ENCODE measurements at places on chromosomes 6 and 20. TPM values are rescaled to one million over a fixed set of nuclear protein-coding genes. Genes with fewer than 3 reads are reported as not detected.

POLR1C gene
- 19.9 TPM for total RNA-seq

GRCh38 chr20:51768759-51769517, 748 bp upstream of the ATP9A start:
- H3K36me3 ChIP-seq, result no peaks in the 10 kb centered on the region
- DNase-seq, result no peak
- no peak overlapping the region for H3K27ac ChIP-seq
- H3K4me3 ChIP-seq, result no peak overlapping the region

DNA sequence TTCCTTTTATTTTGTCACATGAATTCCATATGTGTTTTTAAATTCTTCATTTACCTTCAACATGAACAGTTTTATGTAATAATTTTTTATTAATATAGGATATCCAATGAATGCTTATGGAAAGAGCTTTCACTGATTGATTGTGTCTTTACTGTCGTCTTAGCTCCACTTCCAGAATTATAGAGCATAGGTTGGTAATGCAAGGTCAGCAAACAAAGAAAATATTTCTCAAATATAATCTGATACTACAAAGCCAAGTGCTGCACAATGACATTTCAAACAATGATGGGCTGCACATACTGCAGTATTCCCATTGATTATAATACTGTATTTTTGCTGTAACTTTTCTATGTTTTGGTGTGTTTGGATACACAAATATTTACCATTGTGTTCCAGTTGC, 275.7 kb upstream of the RSPO3 start:
- H3K4me3 ChIP-seq, result no peak overlapping the region
- H3K27ac ChIP-seq, result no peak overlapping the region
- no peak for DNase-seq
- H3K4me1 ChIP-seq, result no peaks in the 10 kb centered on the region
- H3K36me3 ChIP-seq, result no peaks in the 10 kb centered on the region

DNA sequence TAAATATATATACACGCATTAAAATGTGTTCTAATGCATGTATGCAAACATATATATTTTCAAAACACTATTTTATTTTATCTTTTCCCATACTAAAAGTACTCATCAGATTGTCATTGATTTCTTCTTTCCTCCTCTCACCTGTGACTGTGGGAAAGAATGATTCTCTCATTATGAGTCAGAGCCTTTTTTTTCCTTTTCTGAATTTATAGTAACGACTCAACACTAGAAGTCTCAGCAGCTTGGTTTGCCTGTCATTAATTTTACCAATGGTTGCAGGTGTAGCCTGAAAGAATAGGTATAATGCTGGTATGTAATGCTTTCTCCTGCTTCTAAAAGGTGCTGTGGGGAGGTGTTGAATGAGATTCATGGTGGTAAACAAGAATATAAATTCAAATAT, 328.7 kb downstream of the UTRN start:
- no peaks in the 10 kb centered on the region for H3K4me1 ChIP-seq
- DNase-seq, result no peak
- H3K27ac ChIP-seq, result no peak overlapping the region
- H3K27me3 ChIP-seq, result no peaks in the 10 kb centered on the region

DNA sequence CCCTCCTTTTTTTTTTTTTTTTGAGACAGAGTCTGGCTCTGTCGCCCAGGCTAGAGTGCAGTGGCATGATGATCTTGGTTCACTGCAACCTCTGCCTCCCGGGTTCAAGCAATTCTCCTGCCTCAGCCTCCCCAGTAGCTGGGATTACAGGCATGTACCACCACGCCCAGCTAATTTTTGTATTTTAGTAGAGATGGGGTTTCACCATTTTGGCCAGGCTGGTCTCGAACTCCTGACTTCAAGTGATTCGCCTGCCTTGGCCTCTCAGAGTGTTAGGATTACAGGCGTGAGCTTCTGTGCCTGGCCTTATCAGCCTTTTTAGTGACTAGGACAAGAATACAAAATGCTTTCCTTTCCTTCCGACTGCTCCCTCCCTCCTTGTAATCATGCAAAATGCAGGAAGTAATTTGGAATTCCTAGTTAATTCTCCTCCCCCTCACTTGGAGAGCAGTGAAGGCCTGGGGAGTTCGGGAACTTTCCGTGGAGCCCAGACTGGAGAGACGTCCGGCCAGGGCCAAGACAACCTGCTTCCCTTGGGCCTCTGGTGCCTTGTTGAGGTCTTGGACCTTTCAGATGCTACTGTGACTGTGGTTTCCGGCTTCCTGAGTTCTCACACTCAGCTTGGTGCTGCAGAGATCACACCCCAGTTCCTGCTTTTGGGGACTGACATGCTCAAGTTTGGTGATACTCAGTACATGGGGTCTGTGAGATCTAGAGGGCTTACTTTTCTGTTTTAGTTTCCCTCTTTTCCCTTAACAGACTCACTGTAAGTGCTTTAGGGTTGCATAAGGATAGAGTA, 3.9 kb upstream of the PHF20 start:
- peak; percentile 67 for DNase-seq
- no peaks in the 10 kb centered on the region for H3K36me3 ChIP-seq
- H3K27ac ChIP-seq, result peak overlapping the region; percentile 93

GRCh38 chr6:2460216-2460745, 214.9 kb upstream of the GMDS start:
- no peaks in the 10 kb centered on the region for H3K4me1 ChIP-seq
- DNase-seq, result no peak
- no peaks in the 10 kb centered on the region for H3K27me3 ChIP-seq

DNA sequence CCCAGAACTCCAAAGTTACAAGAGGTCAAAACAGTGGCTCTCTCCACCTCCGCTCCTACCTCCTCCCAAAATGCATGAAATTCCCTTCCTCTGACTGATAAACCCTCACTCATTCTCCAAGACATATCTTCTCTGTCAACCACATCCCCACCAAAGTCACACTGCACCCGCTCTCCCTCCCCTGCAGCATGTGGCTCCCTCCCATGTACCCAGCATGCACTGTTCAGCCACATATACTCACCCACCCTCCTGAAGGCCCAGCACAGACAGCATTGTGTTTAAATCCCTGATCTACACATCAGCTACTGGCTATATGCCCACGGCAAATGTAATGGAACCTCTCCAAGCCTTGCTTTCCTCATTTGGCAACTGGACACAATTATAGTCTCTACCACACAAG, 5.5 kb upstream of the POU5F1 start:
- no peaks in the 10 kb centered on the region for H3K27me3 ChIP-seq
- DNase-seq, result no peak
- H3K4me1 ChIP-seq, result no peaks in the 10 kb centered on the region
- H3K36me3 ChIP-seq, result no peaks in the 10 kb centered on the region
- H3K4me3 ChIP-seq, result no peak overlapping the region

DNA sequence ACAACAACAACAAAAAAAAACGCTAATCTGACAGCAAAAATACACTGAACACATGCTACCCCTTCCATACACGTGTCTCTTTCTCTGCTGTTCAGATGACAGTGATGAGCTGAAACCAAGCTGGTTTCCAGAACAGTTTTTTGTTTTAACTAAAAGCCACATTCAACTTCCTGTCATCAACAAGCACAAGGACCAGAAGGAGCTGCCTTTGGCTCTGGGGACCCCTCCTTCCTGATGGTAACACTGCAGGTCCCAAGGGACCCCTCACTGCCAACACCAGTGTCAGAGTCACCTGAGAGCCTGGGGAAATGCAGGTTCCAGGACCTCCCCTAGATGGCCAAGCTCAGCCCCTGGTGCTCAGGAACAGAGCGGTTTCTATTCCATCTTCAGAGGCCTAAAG, 6.0 kb downstream of the CST7 start:
- H3K4me1 ChIP-seq, result no peaks in the 10 kb centered on the region
- peak; percentile 28 for DNase-seq
- H3K36me3 ChIP-seq, result no peaks in the 10 kb centered on the region
- H3K27ac ChIP-seq, result no peak overlapping the region

DNA sequence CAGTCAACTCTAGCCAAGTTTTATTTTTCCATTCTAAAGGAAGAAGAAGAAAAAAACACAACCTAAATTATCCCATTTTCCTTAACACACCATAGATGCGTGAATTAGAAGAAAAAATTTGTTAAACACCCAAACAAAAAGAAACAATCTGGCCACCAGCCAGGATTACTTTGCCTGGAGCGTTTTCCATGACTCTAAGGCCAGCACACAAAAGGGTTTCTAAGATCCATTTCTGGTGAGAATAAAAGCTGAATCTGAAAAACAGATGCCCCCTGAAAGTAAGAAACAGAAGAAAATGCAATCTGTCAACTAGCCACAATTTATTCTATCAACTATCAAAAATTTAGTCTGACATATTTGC, 267.2 kb upstream of the SULF2 start:
- no peaks in the 10 kb centered on the region for H3K27me3 ChIP-seq
- no peaks in the 10 kb centered on the region for H3K4me1 ChIP-seq
- DNase-seq, result no peak
- no peak overlapping the region for H3K4me3 ChIP-seq
- no peak overlapping the region for H3K27ac ChIP-seq
- H3K36me3 ChIP-seq, result no peaks in the 10 kb centered on the region

DNA sequence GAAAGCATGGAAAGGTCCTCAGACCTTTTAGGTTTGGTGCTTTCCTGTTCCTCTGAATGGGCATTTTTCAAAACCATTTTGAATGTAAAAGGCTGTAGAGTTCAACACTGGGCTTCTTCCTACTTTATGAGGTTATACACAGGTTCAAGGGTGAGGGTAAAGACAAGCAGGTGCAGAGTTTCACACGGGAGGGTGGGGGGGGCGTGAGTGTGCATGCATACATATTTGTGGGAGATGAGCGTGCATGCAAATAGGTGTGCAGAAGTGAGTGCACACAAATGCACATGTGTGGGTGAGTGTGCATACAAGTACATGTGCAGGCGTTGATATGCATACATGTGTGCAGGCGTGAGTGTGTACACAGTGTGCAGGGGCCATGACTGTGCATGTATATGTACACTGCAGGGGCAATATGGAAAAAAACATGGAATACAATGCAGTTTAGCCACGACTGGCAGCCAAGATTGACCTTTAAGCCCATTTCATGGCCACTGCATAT, 183.1 kb downstream of the GMPR start:
- H3K4me1 ChIP-seq, result peaks cover 30% of the 10 kb centered on the region
- H3K4me3 ChIP-seq, result peak overlapping the region; percentile 36
- DNase-seq, result no peak
- H3K27ac ChIP-seq, result peak overlapping the region; percentile 17

LPA gene
- total RNA-seq, result 0.57 TPM

- DNase-seq, result no peak
- no peak overlapping the region for H3K4me3 ChIP-seq
- H3K36me3 ChIP-seq, result no peaks in the 10 kb centered on the region
- no peak overlapping the region for H3K27ac ChIP-seq
- peaks cover 3% of the 10 kb centered on the region for H3K4me1 ChIP-seq
Observed at GRCh38 chr6:157054531-157054979, 268.8 kb downstream of the TMEM242 start.

- H3K36me3 ChIP-seq, result no peaks in the 10 kb centered on the region
- H3K27ac ChIP-seq, result no peak overlapping the region
- no peaks in the 10 kb centered on the region for H3K27me3 ChIP-seq
- H3K4me3 ChIP-seq, result no peak overlapping the region
- DNase-seq, result no peak
Observed at GRCh38 chr6:352896-353470, 38.6 kb upstream of the IRF4 start.

GRCh38 chr6:130240232-130240631, 17.5 kb upstream of the SAMD3 start:
- no peak for DNase-seq
- no peaks in the 10 kb centered on the region for H3K27me3 ChIP-seq
- H3K4me1 ChIP-seq, result no peaks in the 10 kb centered on the region
- H3K27ac ChIP-seq, result no peak overlapping the region

TNFRSF21 gene
- total RNA-seq, result 13.7 TPM

PNLDC1 gene
- 0.14 TPM for total RNA-seq

GPLD1 gene
- total RNA-seq, result 1.5 TPM
